ENCODE measurements at places on chromosomes 12 and 14.

DNA sequence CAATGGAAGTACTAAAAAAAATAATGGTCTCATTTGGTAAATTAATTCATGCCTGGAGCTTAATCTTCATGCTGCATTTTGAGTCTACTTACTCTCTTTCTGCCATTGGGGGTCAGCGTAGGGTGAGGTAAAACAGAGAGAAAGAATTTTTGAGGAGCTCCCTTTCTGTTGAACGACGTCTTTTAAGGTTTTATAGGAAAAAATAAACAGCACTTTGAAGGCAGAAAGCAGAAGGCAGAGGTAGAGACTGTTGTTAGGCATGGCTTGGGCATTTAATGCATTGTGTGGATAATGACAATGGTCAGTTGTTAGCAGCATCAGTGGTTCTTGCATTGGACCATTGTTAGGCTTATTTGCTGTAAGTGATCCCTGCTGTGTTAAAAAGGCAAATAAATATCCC is 557.2 kb upstream of the STXBP6 start:
- no peak for DNase-seq

DNA sequence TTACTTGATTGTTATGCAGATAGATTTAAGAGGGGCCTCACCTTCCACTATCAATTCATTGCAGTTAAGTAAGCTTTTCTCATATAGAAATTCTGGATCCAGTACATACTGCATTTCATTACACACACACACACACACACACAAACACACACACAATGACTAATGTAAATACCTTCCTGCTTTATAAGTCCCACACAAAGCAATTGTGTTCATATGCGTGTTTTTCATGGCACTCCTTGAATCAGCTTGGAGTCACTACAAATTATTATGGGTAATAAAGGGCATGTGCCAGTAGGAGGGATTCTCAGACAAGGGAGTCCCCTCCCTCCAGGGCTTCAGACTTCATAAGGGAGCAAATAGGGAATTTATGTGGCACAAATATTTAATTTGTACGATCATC is 4.5 kb downstream of the MIPOL1 start:
- DNase-seq: no peak

GRCh38 chr14:76595266-76595665 is 166.0 kb upstream of the VASH1 start:
- no peak for DNase-seq

GRCh38 chr12:58105225-58106119 is 164.1 kb downstream of the ATP23 start:
- no peak for DNase-seq

GRCh38 chr14:106579084-106579483 is 1052.7 kb downstream of the TMEM121 start:
- no peak for DNase-seq

- no peak for DNase-seq
These were observed 73.6 kb downstream of the ANO6 start for GRCh38 chr12:45289245-45290215.

- peak; percentile 39 for DNase-seq
These were observed 6.5 kb downstream of the NECAP1 start for GRCh38 chr12:8088574-8088973.

GRCh38 chr12:62776575-62776974 is 158.4 kb downstream of the PPM1H start:
- DNase-seq: no peak

DNA sequence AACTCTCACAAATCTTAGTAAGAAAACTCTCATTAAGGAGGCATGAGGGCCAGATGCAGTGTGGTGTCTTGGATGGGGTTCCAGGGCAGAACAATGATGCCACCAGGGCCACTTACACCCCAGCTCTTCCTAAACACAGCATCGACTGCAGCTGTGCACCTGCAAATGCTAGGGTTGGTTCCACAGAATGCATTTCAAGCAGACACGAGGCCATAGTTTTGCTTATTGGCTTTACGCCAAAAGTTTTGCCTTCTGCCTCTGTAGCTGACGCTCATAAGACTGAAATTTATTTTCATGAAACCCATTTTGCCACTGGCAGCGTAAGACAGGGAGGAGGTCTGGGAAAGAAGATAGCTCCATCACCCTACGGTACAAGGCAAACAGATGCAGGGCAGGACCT is 179.0 kb downstream of the RIMBP2 start:
- no peak for DNase-seq

DNA sequence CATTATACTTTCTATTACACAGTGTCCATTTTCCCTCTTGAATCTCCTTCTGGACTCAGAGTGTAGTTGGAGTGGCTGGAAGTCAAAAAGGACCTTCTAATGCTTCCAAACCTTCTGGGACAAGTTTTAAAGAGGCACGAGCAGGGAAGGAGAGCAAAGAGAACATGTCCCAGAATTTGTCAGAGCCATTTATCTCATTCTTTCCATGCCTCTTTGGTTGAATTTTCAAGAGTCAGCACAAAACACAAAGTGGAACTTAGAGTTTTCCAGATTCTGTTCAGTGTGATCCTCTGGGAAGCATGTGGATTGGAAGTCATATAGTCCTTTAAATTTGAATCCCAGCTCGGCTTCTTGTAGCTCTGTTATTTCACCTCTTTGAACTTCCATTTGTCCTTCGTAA is 138.2 kb upstream of the PWP1 start:
- no peak for DNase-seq

GRCh38 chr12:5083955-5084849 is 40.5 kb downstream of the KCNA5 start:
- DNase-seq: no peak

- DNase-seq: no peak
These were observed 263.7 kb upstream of the SEL1L start for GRCh38 chr14:81797315-81797714.

- DNase-seq: no peak
These were observed 16.3 kb upstream of the BEGAIN start for GRCh38 chr14:100603341-100604120.

DNA sequence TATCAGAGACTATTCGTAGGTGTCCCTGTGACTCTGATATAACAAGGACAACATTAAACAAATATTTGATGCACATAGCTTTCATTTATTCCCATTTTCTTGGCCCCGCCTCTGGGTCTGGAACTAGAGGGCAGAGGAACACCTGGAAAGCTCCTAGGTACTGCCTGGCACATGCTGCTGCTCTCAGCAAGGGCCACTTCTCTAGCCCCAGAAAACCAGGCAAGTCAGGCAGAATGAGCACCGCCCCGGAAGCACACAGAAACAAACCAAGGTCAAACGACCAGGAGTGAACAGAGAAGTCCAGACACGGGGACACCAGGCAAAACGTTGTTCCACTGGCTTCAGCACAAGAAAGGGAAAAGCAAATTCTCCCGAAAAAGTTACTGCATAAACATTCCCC is 76.1 kb downstream of the TTC7B start:
- DNase-seq: no peak

DNA sequence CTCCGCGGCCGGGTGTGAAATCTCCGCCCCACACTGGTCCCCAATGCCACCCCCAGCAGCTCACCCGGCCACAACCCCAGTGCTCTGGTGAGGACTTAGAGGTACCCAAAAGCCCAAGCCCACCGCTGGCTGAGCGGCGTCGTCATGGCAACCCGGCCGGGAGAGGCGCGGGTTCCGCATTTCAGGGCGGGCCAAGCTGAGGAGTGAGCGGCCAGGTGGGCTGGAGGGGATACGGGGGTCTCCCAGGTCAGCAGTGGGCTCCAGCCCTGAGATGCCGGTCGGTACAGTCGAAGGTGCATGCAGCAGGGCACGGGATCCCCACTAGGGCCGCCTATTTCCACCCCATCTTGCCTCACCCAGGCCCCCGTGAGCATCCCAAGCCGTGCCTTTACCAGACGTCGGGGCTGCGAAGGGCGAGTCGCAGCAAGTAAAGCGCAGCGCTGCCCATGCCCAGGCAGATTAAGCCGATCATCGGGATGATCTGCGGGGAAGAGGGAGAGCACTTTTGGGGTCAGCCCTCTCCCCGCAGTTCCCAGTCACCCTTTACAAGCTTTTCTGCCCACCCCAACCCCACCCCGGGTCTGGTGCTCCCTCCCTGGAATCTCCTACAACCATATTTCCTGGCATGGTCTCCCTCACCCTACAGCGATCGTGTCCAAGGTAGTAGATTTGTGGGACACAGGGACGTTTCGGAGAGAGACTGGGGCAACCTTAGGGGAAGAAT is 6.9 kb downstream of the SHMT2 start:
- no peak for DNase-seq

DNA sequence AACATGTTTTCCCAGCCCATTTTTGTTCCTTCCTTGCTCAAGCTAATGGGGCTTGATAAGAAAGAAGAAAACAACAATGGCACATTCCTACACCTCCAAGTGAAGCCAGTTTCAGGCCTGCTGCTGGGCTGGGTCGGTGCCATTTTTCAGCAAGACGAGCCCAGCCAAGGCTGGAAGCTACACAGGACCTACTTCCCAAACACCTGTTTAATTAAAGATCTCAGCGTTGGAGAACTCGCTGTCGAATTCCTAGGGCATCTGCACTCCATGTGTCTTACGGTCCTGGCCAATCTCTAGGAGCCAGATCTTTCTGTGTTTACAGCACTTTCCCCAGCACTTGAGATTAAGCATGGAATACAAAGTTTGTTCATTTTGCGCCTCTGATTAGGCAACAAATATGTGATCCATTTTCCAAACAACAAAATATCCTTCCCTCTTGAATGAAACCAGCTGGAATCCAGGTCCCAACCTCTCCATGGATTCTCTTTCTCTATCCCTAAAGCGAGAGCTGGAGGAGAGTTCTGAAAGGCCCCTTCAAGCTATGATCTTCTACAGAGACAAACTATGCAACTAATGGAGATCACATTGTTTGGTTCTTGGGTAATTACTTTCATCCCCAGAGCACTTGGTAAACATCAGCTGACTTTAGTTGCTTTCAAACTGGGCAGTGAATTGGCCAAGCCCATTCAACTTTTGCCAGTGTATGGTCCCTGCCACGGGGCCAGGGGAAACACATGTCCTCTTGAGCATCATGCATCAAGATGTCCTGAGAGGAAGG is 34.3 kb upstream of the TC2N start:
- no peak for DNase-seq

DNA sequence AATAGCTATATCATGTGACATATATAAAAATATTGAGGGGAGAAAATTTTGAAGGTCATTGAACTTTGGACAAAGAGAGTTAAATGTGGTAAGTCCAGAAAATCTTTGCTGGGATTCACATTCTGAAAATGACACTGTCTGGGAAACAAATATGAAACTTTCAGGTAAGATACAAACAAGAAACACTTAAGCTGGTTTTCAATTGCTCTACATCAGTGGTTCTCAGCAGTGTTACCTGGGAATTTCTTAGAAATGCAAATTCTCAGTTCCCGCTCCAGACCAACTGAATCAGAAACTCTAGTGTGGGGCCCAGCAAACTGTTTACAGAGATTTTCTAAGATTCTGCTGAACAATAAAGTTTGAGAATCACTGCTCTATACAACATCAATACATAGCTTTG is 3.6 kb upstream of the CDK17 start:
- DNase-seq: no peak

GRCh38 chr14:90549794-90550641 is 153.2 kb downstream of the CALM1 start:
- DNase-seq: no peak
